ENCODE measurements at places on chromosomes 16 and 17. TPM values are rescaled to one million over a fixed set of nuclear protein-coding genes. Genes with fewer than 3 reads are reported as not detected.

GRCh38 chr17:69451416-69452394, 37.2 kb downstream of the MAP2K6 start:
- DNase-seq: no peak

DNA sequence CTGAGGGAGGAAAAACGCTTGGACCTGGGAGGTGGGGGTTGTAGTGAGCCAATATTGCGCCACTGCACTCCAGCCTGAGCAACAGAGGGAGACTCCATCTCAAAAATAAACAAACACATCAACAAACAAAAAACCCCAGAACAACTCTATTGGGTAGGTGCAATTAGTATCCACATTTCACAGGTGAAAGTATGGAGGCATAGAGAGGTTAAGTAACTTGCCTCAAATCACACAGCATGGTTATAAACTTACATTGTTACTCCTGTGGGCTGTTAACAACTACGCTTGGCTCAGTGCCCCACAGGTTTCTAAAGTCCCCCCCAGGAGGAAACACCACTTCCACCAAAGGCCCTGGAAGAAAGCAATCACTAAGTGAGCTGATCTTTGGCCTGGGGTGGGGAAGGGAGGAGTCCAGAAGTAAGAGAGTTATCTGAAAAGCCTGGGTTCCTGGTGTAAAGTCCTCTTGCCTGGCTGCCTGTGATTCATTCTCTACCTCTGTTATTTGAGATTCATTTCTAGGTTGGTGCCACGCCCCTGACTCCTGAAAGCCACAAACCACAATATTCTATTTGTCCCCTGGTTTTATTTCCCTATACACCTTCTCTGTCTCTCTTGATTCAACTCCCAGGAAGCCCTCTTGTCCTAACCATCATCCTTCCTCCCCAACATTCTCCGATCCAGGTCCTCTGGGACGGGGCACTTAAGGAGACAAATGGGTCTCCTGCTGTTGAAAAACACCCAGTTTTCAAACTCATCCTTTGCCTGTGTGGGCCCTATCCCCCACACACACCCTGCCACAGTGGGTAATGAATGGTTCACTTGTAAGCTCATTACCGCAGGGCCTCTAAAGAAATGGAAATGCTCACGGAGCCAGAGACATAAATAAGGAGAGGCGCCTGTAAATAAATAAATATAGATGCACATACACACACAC, 195.4 kb downstream of the XYLT1 start:
- DNase-seq: peak; percentile 27

DNA sequence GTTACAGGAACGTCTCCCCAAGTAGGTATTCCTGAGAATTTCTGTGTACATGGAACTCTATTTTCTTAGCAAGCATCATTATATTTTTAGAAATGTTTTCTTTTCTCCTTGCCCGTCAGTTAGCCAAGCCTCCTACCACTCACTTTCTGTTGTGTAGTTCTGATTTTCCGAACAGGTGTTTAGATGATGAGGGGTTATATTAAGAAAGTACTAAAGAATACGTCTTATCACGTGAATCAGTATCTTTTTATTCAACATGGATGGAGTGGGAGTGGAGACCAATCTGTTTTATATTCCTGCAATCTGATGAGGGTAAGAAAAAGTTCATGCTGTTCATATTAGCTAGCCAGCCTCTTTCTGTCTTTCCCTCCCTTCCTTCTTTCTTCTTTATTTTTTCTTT, 29.4 kb downstream of the MSI2 start:
- no peak for DNase-seq

DNA sequence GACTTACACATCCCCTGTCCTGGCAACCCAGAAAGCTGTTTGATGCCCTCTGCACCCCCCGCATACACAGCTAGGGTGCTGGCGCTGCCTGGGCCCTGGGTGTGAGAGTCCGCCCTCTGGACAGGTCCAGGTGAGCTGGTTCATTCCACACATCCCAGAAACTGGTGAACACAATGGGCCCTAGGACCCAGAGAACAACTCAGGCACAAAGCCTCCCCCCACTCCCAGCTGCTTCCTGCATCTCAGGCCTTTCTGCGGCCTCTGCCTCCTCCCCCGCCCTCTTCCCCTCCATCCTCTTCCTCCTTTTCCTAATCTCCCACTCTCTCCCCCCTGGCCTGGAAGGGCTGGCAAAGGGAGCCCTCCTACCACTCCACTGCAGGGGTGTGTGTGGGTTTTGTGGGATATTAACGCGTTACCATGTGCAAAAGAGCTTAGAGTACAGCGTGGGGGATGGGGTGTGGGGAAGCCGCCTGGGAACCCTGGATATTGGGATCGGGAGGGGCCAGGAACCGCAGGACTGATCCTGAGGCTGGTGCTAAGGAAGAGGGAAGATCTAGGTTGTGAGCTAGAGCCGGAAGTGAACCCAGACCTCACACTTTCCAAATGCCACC, 1.6 kb upstream of the PPP1R9B start:
- peak; percentile 92 for DNase-seq

DNA sequence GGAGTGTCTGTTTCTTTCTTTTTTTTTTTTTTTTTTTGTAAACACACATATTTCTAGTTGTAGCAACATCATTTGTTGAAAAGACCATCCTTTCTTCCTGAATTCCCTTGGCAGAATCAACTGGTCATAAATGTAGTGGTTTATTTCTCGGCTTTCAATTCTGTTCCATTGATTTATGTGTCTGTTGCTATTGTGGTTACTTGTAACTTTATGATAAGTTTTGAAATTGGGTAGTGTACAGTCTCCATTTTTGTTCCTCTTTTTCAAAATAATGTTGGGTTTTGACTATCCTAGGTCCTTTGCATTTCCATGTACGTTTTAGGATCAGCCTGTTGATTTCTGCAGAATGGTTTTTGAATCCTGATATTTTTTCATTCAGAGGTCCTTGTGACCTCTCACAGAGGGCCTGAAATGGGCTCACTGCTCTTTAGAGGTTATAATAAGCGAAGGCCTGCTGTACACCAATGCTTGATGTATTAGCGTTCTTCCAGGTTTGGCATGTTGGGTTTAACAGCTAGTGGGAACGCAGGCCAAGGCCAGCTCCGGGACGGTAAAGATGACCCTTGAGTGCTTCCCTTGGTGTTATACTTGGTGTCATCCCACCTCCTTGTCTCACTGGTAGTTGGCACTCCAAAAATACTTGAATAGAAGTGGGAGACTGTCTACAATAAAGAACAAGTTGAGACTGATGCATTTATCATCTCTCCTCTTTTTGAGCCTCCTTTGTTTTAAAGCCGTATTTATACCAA, 43.8 kb downstream of the ZNRF1 start:
- no peak for DNase-seq

GRCh38 chr17:72765368-72766153, 326.9 kb downstream of the SLC39A11 start:
- no peak for DNase-seq

DNA sequence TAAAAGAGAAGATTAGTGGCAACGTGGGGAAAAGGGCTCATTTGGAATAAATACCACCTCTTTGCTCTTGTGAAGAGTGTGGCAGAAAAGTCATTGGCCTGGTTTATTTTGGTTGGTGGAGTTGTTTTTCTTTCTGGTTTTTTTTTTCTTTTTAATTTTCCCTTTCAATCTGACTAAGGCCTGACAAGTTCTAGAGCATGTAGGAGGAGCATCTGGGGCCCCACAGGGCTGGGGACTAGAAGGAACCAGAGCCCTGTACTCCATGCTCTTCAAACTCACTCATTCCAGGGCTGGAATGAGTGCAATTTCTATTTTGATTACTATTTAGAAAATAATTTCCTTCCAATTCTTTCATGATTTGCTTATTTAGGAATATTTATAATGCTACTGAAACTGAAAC, 13.3 kb downstream of the IRX5 start:
- DNase-seq: peak; percentile 37

- no peak for DNase-seq
Observed at GRCh38 chr17:17661834-17662385, 19.3 kb upstream of the RAI1 start.

- peak; percentile 11 for DNase-seq
Observed at GRCh38 chr17:79164913-79165695, 90.5 kb downstream of the ENGASE start.

DNA sequence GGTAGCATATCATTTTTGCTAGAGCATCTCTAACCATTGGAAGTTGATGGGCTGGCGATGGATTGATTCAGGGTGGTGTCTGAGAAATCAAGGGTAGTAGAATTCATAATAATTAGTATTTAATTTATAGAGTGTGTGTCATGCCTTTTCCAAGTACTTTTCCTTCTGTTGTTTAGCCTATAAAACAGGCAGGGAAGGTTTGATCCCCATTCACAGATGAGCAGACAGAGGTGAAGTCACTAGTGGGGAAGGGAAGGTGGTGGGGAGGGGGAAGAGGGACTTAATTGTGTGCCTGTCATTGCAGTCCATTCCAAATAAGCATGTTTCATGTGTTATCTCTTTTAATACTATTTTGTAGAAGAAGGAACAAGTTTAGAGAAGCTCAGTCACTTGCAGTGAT, 131.3 kb downstream of the MSI2 start:
- DNase-seq: no peak

- peak; percentile 48 for DNase-seq
Observed at GRCh38 chr17:50618941-50619340, 15.7 kb upstream of the ABCC3 start.

GRCh38 chr17:35448214-35448898, at the start of gene SLFN13:
Gene SLFN13, minus strand, starts transcription at chr17:35448766. Its CDS starts 3,086 bp downstream, at chr17:35445680.
- peak; percentile 59 for DNase-seq

DNA sequence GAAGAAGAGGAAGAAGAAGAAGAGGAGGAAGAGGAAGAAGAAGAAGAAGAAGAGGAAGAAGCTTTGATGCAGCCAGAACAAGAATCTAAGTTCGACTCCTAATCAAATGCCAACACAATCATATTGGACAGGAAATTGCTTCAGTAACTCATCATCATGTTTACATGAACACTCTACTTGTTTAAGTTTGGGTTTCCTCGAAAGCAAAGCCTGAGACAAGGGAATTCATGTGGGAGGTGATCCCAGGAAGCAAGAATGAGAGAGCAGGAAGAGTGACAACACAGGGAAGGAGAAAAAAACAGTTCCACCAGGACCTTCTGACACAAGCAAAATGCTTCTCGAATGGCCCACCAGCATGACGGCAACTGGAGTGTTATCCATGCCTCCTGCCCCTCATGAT, 279.0 kb downstream of the PMP22 start:
- DNase-seq: no peak

DNA sequence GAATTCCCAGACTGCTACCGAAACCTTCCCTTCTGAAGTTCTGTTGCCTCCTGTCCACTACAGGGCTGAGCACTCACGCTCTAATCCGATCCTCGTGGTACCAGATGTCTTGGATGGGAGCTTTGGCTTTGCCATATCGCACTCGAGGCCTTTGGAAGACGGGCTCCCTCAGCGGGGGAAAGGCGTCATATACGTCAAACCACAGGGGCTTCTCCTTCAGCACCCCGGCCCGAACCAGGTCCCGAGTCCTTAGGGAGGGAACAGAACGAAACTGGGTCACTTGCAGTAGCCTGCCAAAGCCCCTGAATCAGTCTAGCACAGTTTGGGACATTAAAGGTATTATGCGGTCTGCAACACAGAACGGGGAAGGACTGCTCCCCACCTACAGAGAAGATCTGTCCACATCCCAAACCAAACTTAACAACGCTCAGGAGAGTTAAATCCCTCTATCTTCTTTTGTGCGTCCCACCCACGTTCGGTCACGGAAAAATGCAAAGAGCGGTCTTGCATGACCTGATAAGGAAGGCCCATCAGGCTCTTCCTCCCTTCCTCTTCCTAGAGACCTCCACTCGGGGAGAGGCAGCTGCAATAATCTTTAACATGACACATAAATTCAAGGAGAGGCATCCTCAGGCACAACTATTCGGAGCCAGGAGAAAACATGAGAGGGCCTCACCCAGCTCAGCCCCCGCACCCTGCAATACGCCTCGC, 526 bp downstream of the MRPS23 start:
- peak; percentile 32 for DNase-seq

DNA sequence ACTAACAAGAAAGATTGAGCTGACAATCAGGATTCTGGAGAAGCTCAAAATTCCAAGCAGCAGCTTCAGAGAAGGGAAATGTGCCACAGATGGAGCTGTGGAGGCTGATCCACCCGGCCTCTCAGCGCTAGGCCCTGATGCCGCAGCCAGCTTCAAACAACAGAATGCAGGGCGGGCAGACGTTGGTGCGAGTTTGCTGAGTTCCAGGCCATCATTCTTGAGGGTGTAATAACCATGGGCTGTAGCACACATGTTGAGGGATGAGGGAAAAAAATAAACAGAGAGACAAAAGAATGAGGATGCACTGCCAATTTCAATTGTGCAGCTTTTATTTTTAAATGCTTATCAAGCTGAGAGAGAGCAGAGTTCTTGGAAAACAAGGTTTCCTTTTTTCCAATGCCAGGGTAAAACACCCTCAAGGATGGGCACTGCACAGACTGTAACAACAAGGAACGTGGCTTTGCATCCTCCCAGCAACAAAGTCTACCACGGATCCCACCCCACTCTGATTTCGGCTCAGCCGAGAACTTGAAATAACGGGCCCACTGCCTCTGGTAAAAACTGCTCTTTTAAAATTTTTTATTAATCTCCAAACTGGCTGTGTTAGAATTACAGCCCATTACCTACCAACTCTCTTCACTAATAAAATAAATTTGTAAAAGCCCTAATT, 90.2 kb downstream of the SMG6 start:
- peak; percentile 68 for DNase-seq

GRCh38 chr16:22255335-22255734, 41.9 kb upstream of the POLR3E start:
- DNase-seq: peak; percentile 19

DNA sequence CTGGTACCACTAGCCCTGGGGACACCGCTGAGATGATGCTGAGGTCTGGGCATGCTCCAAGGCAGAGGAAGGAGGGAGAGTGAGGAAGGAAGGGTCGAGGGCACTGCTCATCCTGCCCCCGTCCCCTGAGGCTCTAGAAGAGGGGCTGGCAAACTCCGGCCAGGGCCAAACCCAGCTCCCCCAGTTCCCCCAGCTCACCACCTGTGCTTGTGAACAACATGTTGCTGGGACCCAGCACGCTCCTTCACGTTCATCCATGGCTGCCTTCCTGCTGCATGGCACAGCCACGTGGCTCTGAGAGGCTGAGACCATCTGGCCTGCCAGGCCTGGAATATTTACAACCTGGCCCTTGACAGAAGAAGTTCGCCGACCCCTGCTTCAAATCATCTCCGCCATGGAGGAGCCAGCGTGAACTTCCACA, 81.2 kb downstream of the RBFOX3 start:
- no peak for DNase-seq

GRCh38 chr17:17408236-17408794, 68.5 kb upstream of the MED9 start:
- DNase-seq: peak; percentile 63

DNA sequence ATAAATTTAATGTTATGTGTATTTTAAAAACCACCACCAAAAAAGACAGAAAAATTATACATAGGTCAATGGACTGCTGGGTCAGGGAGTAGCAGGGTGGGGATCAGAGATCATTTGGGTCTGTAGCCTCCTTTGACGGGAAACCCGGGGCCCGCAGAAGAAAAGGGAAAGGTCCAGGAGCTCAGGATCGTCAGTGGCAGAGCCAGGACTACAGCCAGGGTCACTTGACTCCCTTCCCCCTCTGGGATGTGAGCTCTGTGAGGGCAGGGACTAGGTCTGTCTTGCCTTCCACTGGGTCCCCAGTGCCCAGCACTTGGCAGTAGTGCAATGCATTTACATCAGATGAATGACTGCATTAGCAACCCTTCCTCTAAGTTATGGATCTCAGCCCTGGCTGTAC, 62.1 kb downstream of the TOM1L2 start:
- DNase-seq: no peak

- no peak for DNase-seq
Observed at GRCh38 chr17:30965686-30966085, 5.2 kb upstream of the RNF135 start.

- DNase-seq: peak; percentile 53
Observed at GRCh38 chr16:69329369-69330285, 761 bp downstream of the PDF start.

Gene PRSS33
- not detected for total RNA-seq

Gene ODAD4
- total RNA-seq: 0.25 TPM

Gene OR3A3
- not detected for total RNA-seq

Gene KCNAB3
- total RNA-seq: 0.22 TPM

Data from GM23248 (cell line).